ENCODE measurements at places on chromosomes 13 and 19.

GRCh38 chr19:38321646-38322196 is 2.1 kb downstream of the KCNK6 start:
- no peak for DNase-seq

DNA sequence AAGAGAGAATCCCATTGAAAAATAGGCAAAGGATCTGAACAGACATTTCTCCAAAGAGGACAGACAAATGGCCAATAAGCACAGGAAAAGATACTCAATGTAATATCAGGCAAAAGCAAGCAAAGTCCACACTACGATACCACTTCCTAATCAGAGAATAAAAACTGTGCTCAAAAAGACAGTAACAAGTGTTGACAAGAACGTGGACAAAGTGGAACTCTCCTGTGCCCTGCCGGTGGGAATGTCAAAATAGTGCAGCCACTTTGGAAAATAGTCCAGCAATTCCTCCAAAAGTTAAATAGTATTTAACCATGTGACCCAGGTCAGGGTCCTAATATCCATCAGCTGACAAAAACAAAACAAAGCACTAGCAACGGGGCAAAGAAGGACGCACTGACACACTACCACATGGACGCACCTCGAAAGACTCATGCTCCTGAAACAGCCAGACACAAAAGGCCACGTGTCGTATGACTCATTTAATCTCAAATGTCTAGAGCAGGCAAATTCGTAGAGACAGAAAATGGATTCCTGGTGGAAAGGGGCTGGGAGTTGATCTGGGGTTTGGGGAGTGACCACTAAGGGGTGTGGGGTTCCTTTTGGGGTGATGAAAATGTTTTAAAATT is 5.2 kb downstream of the MIER2 start:
- no peak for DNase-seq

- peak; percentile 30 for DNase-seq
Measured at GRCh38 chr19:5130371-5131030, 161.6 kb downstream of the KDM4B start.

DNA sequence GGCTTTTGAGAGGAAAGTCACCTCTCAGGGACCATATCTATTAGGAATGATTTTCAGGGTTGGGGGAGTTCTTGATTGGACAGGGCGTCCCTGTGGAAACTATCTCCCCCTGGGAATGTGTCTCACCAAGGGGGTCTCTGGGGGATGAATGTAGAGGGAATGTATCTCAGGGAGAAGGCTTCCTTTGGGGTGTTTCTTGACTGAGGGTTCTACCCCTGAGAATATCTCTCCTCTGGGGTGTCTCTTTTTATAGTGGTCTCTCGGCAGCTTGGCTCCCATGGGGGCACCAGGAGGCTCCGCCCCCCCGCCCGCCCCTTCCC is 1.0 kb downstream of the RTBDN start:
- DNase-seq, result no peak

- no peak for DNase-seq
Measured at GRCh38 chr19:8041531-8041931, 11.0 kb upstream of the CCL25 start.

GRCh38 chr13:111561091-111561781 is 240.8 kb downstream of the TEX29 start:
- no peak for DNase-seq

- DNase-seq, result no peak
Measured at GRCh38 chr13:44903574-44903985, 85.7 kb downstream of the NUFIP1 start.

DNA sequence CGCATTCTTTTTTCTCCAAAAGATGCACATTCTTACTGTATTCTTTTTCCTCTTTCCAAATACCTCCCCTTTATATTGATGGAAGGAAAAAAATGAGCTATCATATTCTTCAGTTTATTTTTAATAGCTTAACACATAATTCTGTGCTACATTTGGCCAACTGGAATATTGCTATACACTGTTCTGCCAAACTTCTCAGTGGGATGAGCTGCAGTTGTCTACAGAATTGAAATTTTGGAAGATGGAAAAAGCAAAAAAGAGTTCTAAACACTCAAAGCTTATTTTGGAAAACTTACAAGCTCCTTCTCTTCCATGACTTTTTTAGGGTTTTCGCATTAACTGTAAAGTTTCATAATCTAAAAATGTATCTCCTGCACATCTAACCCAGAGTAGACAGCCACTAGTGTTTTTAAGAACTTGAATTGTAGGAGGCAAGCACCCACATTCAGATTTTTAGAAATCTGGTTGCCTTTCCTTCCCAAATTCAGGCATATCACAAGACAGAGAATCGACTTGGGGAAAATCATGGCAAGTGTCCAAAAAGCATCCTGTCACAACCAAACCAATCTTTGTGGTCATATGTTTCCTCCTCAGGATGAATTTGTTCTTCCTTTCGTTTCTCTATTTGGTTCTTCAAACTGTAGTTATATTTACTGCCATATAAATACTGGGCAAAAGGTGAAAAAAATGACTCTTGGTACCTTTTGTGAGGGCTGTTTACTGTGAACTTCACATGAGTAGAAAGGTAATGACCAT is 111.4 kb upstream of the FRY start:
- DNase-seq, result no peak

DNA sequence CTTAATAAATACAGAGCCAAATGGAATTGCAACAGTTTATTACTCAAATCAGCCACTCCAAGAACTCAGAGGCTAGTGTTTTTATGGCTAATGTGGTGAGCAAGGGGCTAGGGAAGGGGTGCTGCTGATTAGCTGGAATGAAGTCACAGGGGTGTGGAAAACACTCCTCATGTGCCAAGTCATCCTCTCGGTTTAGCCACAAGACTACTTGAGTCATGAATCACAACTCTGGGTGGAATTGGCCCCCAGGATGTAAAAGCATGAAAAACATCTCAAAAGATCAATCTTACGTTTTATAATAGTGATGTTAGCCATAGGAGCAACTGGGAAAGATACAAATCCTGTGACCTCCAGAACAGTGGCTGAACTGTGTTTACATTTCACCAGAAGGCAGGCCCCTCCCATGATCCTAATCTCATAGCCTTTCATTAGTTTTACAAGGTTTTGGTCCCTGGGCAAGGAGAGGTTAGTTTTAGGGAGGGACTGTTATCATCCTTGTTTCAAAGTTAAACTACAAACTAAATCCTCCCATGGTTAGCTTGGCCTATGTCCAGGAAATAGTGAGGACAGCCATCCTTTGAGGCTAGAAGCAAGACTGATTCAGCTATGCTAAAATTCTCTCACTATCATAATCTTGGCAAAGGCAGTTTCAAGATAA is 2020.1 kb upstream of the PCDH20 start:
- DNase-seq, result no peak

- no peak for DNase-seq
Measured at GRCh38 chr13:48251611-48252081, 18.6 kb downstream of the ITM2B start.

DNA sequence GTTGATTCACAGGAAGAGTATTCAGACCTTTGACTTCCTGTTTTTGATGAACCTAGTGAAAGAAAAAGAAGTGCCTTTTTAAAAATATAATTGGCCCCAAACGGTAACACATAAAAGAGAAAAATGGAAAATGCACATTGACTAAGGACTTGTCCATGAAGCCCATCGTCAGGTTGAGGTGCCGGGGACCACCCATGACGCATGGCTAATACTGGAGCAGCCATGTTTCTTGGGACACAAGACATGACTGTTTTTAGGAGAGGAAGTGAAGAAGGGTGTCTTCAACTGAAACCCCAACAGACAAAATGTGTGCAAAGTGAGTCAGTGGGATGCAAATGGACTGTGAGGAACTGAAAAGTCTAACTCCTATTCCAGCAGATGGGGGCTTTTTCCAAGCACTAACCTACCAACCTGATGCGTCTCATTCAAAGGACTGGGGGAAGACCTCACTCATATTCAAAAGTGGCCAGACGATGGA is 459.4 kb downstream of the FOXO1 start:
- DNase-seq, result no peak

GRCh38 chr19:52492994-52493470 is 34.4 kb upstream of the ZNF808 start:
- DNase-seq, result no peak

- no peak for DNase-seq
Measured at GRCh38 chr13:64688893-64689677, 2541.1 kb downstream of the PCDH9 start.

- DNase-seq, result no peak
Measured at GRCh38 chr19:32202244-32202643, 143.2 kb upstream of the ZNF507 start.

GRCh38 chr19:49952906-49953305 is 8.1 kb downstream of the SIGLEC11 start:
- no peak for DNase-seq

DNA sequence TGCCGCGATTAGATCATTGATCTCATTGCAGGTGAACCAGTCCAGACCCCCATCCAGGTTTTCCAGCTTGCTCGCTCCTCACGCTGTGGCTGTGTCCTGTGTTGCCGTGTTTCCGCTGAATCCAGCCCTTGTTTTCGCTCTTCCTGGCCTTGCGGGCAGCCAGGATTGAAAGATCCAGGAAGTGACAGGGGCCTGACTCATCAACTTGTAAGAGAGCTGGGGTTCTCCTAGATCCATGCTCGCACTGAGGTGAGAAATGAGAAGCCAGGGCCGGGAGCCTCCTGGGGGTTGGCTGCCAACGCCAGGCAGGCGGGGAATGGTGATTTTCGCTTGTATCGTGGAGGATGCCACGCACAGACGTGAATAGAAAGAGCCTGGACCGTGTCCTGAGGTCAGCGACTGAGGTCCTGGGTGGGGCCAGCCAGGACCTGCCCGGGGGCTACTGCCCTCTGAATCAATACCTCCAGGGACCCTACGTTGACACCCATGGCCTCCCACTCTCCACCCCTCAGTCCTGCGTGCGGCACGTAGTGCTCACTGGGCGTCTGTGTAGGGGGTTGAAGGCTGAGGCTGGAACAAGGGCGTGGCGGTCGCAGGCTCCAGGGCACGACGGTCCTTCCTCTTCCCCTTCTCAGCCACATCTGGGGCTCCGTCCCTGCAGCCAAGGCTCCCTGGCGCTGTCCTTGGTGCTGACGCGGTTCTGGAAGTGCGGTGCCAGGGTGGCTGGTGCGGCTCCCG is 7.3 kb upstream of the PTPRH start:
- DNase-seq, result no peak

- no peak for DNase-seq
Measured at GRCh38 chr13:76750126-76750525, 136.1 kb downstream of the KCTD12 start.

DNA sequence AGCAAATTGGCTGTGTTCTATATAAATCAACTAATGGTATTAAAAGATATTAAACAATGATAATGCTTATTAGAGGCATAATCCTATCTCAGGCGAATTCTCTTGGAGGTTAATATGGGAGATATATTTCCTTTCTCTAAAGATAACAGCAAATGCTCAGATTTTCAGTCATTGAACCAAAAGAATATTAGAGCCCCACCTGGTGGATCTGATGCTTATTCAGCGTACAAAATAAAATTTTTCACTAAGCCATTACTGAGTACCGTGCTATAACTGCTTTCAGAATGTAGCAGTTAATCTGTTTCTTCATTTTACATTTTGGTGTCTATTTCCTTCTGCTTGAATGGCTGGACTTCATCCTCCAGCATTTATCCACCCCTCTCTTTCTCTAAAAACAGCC is 143.3 kb upstream of the IPO5 start:
- DNase-seq, result no peak

GRCh38 chr13:72823724-72824123 is 41.8 kb downstream of the PIBF1 start:
- no peak for DNase-seq

DNA sequence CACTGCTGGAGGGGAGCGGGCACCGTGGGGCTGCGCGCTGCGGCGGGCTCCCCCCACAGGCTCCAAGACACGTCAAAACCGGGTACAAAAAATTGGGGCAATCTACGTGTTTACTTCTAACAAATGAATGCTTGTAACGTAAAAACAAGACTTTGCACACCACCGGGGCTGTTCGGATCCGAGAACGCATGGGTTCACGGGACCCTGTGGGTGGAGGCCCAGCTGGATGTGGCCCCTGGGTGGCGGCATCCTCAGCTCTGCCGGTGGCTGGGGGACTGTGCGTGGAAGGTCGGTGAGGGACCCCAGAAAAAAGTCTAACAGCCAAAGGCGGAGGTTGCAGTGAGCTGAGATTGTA is 10.3 kb upstream of the SLC7A10 start:
- no peak for DNase-seq

DNA sequence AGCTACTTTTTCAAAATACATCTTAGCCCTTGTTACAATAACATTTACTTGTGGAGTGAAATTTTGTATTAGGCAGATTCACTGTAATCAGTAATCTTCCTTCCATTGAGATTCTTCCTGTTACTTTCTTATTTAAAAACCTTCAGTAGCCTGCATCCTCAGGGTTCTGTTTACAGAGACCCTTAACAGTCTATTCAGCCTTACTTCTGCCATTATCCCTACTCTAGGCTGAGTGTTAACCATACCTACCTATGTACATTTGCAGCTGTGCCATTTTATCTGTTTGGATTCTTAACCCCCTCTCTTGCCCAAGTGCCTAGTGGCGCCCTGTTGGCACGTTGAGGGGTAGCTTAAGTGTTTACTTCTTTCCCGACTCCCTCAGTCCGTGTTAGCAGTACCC is 71.9 kb downstream of the LRCH1 start:
- no peak for DNase-seq

DNA sequence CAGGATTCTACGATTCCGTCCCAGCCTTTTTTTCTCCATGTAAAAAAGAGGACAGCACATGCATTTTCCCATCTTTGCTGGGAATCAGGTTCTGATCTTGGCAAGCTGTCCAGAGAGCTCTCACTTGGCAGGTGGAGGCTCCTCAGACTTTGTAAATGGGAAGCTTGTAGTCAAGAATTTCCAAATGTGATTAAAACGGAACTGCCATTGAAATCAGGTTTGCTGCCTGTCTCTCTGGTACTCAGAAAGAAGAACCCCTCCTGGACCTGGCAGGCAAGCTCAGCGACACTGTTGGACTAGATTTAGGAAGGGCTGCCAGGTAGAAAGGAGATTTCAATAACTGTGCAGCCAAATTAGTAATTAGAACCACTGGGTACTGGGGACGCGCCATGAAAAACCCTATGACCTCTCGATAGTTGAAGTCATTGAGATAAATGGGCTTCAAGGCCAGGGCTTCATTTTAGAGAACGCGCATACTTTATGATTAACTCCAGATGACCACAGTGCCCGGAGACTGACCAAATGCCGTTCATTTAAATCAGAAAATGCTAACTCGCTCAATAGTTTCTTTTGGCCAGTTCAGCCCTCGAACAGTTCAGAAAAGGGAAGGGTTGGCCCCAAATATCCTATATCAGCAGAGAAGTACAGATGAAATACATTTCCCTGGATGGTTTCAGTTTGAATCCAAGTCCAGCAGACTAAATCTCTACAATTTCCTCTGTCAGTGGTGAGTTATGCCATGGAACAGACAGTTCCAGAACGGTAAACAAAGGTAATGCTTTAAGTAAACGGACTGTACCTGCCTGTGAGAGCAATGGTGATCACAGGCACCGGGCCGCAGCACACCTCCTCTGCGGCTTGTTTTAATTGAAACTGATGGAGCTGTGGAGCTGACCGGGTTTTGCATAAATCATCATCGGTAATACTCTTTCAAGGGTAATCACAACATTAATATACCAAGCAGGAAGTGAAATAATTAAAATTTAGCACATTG is 517.4 kb downstream of the RFC3 start:
- no peak for DNase-seq

GRCh38 chr19:6532244-6532999 is 1.6 kb downstream of the TNFSF9 start:
- no peak for DNase-seq

GRCh38 chr13:67630640-67631039 is 400.5 kb upstream of the PCDH9 start:
- DNase-seq, result no peak

- DNase-seq, result no peak
Measured at GRCh38 chr13:84812789-84813188, 930.5 kb upstream of the SLITRK1 start.

GRCh38 chr13:49044836-49045235 is 69.1 kb downstream of the FNDC3A start:
- DNase-seq, result no peak
